ACHN (cell line): ENCODE measurements at places on chromosomes 4 and X.
A peak's percentile ranks its signal among the peaks of the same experiment; 100 is the strongest.

GRCh38 chr4:186845137-186845842, 121.6 kb upstream of the FAT1 start:
- DNase-seq, result peak; percentile 78

DNA sequence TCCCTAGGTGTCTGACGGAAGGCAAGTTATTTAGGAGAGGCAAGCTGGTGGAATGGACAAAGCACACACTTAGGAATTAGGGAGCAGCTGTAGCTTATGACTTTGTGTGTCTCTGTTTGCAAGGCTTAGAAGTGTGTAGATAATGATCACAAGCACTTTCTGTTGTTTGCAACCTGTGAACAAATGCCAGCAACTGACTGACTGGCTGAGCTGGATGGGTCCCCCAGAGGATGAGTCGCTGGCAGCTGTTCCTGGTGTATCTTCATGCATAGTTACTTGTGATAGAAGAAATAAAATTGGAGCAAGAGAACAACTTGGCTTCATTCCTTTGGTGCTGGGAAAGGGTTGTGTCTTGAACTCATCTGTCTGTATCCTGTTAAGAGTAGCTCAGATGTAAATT, 64.2 kb upstream of the BEND4 start:
- DNase-seq, result no peak

GRCh38 chr4:48369771-48370170, 28.4 kb downstream of the SLAIN2 start:
- DNase-seq, result no peak

GRCh38 chr4:140059159-140059558, 94.8 kb downstream of the MAML3 start:
- DNase-seq, result no peak

DNA sequence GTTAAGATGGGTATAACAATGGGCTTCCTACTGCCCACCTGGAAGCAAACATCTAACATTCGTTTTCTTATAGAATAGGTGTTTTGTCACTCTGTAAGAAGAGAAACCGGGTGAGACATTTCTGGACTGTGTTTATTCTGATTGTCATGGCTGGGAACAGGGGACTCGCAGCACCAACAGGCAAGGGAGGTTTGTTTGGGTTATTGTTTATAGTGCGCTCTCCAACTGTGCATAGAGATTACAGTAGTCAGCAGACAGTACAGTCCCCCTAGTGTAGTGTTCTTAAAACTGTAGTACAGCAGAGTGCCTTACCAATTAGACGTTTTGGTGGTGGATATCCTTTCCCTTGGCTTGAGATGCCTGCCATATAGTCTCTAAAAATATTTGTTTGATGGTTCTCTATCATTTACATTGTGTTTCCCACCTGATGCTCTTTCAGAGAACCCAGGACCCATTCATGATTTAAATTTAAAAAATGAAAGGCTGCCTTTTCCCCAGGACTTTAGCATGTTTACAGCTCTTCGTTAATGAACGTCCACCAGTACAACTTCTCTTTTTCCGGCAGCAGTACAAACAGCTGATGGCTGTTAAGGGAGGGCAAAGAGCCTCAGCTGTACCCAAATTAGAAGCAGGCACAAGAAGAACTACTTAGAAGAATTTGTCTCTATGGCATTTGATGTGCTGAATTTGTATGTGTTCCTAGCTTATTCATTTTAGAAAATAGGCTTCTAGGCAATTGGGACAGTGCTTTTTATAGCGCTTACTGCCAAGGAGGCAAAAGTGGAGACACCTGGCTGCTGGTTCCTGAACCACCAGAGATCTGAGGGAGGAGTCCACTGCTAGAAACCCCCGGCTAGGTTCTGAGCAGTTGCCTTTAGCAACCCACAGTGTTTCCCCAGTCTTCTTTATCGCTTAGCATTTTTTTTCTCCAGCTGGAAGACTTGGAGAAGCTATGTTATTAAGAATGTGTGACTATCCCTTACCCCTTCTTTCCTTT, 1.0 kb upstream of the RNF150 start:
- no peak for DNase-seq

GRCh38 chr4:113566015-113566795, 195.3 kb downstream of the CAMK2D start:
- DNase-seq, result no peak

DNA sequence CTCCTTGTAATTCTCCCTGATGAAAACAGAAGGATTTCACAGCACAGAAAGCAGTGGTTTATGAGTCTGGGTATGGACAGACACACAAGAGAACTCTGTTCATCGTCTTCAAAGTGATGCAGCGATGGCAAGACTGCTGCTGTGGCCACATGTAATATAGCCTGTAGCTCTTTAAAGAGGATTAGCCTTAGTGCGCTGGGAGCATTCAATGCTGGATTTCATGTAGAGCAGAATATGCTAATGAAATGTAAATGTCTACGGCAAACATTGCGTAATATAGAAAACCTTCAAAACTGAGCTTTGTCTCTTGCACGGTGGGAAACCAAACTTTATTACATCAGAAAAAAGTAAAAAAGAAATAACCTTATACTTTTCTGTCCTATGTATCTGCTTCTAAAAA, 42.9 kb downstream of the ALPK1 start:
- DNase-seq, result no peak

GRCh38 chr4:120843849-120844527, 78.5 kb downstream of the PRDM5 start:
- DNase-seq, result peak; percentile 1

DNA sequence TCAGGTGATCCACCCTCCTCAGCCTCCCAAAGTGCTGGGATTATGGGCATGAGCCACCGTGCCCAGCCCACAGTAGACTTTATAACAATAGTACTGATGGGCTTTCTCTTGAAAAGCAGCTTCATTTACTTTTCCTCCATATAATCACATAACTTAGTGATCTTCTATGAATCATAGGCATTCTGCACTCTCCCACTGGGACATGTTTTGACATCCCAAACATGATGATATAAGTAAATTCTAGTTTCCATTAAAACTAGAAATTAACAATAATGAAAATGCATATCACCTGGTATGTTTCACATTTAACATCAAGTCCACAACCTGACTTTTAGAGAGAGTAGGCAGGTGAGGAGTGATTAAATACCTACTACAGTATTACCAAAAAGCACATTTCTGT, 96.5 kb downstream of the CAMK2D start:
- DNase-seq, result no peak

GRCh38 chrX:68421636-68422035, 11.7 kb downstream of the OPHN1 start:
- DNase-seq, result no peak

DNA sequence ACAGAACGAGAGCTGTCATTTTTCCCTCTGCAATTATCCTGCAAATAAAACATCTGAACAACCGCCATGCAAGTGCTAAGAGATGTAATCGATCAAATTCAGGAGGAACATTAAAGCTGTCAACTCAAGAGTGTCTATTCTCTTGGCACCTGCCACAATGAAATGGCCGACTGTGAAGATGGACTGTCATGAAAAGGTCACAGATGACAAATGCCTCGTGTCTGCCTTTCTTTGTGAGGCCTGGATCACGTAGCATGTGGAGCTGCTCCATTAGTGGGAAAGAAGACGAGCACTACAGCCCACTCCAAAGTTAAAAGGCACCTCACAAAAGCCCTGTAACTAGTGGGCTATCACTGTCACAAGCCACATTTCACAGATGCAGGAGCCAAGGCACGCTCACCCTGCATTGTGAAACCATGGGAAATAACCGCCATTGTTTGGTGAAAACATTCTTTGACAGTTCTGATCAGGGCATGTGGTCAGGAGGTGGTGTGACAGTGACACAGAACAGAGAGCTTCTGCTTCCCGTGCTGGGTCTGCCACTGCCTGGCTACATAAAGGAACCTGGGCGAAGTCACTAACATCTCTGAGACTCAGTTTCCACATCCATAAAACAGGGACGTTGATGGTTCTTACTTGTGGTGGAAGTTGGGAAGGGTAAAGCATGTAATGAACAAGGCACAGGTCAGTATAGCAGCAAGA, 98.9 kb downstream of the EVC2 start:
- no peak for DNase-seq

GRCh38 chr4:52051213-52051614, at the start of gene SPATA18:
Gene SPATA18, plus strand, starts transcription at chr4:52051304. Its CDS starts 401 bp downstream, at chr4:52051705.
- peak; percentile 43 for DNase-seq

GRCh38 chr4:82906469-82906868, 5.9 kb downstream of the THAP9 start:
- no peak for DNase-seq

DNA sequence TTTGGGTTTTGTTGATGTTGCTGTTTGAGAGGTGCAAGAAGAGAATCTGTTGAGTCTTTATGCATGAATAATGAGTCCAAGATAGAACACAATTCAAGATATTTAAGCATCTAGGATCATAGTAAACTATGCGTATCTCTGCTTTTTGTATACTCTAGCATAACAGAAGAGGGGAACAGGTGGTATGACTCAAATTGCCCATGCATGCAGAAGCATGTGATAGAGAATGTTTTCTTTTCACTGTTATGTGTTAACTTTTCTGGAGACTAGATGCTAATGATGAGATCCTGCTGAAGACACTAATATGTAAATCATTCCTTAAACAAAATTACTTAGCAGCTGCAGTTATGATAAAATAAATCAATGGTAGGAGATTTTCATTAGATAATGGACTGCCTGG, 165.3 kb upstream of the FTHL17 start:
- no peak for DNase-seq

GRCh38 chr4:102218656-102219055, 126.6 kb downstream of the SLC39A8 start:
- no peak for DNase-seq

DNA sequence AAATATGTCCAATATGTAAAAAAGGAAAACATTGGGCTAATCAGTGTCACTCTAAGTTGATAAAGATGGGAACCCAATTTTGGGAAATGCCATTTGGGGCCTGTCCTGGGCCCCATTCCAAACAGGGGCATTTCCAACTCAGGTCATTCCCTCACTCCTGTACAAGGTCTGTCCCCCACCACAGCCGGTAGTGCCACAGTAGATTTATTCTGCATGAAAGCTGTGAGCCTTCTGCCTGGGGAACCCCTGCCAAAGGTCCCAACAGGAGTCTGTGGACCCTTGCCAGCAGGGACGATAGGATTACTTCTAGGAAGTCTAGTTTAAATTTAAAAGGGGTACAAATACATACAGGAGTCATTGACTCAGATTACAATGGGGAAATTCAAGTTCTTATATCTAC, 317.6 kb upstream of the GNPDA2 start:
- no peak for DNase-seq

DNA sequence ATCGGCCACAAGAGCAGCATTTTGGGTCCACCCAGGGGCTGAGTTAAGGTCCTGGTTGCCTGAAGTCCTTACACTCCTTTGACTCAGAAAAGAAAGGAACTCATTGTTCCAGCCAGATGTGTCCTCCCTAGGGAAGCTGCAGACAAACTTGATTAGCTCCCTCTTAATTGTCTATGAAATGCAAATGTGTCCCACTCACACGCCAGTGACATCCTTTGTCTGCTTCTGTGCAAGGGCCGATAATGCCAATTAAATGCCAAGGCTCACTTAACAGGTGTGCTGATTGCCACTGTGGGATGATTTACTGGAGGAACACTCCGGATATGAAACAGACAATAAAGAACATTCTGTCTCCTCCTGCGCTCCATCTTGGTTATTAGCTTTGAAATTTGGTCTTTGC, 332.9 kb upstream of the CPEB2 start:
- no peak for DNase-seq

- no peak for DNase-seq
Observed at GRCh38 chrX:109782994-109783700, 50.1 kb upstream of the ACSL4 start.

- DNase-seq, result no peak
Observed at GRCh38 chr4:82792912-82793649, 5.5 kb downstream of the SCD5 start.

- no peak for DNase-seq
Observed at GRCh38 chr4:162959046-162959445, 207.6 kb downstream of the NAF1 start.

GRCh38 chrX:7214251-7214650, 66.3 kb upstream of the PUDP start:
- no peak for DNase-seq

GRCh38 chrX:153828723-153829548, 1.4 kb downstream of the PDZD4 start:
- DNase-seq, result no peak

GRCh38 chr4:176794151-176794550, 1.4 kb upstream of the VEGFC start:
- DNase-seq, result no peak

GRCh38 chr4:169033660-169034059, 23.6 kb upstream of the CBR4 start:
- no peak for DNase-seq

GRCh38 chr4:41719417-41719816, 29.1 kb downstream of the PHOX2B start:
- no peak for DNase-seq

- no peak for DNase-seq
Observed at GRCh38 chrX:15301924-15302323, 13.5 kb downstream of the ASB11 start.

DNA sequence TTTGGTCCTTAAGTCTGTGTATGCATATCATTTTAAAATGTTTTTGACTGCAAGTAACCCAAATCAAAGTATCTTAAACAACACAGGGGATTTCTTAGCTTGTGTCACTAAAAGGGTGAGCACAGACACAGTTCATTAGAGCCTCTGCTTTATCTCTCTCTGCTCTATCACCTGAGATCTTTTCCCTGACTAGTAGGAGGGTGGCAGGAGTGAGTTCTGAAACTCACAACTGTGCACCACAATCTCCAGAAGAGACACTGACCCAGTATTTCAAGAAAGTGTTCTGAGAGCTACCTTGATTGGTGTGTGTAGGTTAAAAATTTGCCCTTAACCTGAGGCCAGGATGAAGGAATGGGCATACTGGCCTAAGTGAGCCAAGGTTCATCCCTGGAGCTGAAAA, 24.8 kb downstream of the CCSER1 start:
- no peak for DNase-seq

DNA sequence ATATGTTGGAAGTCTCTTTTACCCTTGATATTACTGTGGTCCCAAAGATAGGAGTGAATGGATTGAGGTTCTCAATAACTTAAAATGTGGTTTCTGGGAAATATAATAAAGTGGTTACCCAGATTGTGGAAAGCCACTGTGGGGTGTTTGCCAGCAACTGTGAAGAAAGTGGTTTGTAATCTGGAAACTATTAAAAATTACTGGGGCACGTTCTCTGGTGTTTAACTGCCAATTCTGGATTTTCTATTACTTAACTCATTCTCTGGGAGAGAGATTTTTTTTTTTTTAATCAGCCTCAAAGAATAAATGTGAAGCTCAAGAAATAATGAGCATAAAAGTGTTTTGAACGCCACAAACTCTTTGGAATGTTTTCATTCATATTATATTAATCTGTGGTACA, 4.9 kb upstream of the CXCL6 start:
- no peak for DNase-seq

DNA sequence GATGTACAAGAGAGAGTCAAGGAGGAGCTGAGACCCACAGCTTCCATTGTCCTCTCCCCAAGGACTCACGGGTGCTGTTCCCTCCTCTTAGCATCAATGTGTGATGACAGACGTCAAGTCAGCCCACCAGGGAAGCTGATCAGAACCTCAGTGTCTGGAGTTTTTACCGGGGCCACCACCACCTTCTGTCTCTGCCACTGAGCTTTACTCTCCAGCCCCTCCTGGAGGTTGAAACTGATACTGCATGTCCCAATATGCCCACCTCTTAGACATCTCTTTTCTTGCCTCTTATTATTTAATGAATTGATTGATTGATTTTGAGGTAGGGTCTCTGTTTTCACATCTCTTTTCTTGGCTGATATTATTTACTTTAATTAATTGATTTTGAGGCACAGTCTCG, 10.3 kb upstream of the AKAP17A start:
- DNase-seq, result peak; percentile 36

- no peak for DNase-seq
Observed at GRCh38 chr4:28225689-28226353, 1365.2 kb downstream of the STIM2 start.

GRCh38 chr4:185740471-185740873, 71.5 kb downstream of the SORBS2 start:
- DNase-seq, result no peak
